ENCODE measurements at places on chromosomes 6 and 20.

- DNase-seq: no peak
Observed at GRCh38 chr20:48687117-48687800, 140.5 kb downstream of the PREX1 start.

- no peak for DNase-seq
Observed at GRCh38 chr6:167574431-167575151, 249.7 kb downstream of the TTLL2 start.

- no peak for DNase-seq
Observed at GRCh38 chr20:46652699-46653098, 1.4 kb upstream of the SLC13A3 start.

DNA sequence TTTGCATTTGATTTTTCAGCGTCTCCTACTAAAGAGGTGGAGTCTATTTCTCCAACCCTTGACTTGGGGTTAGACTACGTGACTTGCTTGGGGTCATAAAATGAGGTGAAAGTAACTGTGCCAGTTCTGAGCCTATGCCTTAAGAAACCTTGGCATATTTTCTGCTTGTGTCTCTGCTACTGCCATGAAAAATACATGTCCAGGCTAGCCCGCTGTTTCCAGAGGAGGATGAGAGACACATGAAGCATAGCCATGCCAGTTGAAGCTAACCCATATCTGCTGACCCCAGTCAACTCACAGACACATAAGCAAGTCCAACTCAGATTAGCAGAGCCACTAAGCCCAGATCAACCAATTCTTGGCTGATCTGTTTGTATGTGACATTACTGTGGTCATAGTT, 38.7 kb downstream of the SCP2D1 start:
- no peak for DNase-seq

GRCh38 chr20:38685853-38686473, 38.3 kb upstream of the SLC32A1 start:
- no peak for DNase-seq

GRCh38 chr6:106056060-106056745, 29.9 kb upstream of the PRDM1 start:
- DNase-seq: no peak

DNA sequence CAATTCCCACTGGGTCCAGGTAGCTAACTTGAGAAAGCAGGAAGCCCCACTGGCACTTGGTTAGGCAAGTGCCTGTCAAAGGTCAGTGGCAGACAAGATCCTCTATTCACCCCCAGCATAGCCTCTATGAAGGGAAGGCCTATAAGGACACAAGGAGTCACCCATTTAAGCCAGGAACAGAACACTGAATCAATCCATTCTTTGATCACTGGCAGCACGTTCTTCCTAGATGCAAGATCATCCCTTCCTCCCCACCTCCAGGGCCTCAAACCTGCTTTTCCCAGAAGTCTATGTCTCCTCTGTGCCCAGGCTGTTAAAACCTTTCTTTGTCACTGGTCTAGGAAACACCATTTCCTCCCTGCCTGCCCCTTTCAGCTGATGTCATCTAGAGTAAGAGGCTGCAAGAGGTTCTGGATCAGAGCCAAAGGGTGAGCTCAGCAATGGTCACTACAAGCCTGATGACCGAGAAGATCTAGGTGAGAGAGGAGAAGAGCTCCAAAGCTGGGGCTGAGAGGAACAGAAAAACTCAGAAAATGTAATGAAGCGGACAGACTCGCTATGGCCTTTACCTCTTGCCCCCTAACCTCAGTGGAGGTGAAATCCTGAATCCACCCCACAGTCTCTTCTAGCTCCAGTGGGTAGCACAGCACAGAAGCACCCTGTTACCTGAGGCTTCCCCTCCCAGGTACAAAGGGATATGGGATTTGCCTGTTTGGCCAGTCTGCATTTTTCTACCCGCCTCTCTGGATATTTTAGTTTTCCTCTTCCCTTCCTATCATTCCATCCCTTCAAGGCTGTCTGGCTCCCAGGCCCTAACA, 1.8 kb downstream of the GTPBP2 start:
- peak; percentile 96 for DNase-seq

- peak; percentile 48 for DNase-seq
Observed at GRCh38 chr20:1900321-1900801, 5.2 kb downstream of the SIRPA start.

DNA sequence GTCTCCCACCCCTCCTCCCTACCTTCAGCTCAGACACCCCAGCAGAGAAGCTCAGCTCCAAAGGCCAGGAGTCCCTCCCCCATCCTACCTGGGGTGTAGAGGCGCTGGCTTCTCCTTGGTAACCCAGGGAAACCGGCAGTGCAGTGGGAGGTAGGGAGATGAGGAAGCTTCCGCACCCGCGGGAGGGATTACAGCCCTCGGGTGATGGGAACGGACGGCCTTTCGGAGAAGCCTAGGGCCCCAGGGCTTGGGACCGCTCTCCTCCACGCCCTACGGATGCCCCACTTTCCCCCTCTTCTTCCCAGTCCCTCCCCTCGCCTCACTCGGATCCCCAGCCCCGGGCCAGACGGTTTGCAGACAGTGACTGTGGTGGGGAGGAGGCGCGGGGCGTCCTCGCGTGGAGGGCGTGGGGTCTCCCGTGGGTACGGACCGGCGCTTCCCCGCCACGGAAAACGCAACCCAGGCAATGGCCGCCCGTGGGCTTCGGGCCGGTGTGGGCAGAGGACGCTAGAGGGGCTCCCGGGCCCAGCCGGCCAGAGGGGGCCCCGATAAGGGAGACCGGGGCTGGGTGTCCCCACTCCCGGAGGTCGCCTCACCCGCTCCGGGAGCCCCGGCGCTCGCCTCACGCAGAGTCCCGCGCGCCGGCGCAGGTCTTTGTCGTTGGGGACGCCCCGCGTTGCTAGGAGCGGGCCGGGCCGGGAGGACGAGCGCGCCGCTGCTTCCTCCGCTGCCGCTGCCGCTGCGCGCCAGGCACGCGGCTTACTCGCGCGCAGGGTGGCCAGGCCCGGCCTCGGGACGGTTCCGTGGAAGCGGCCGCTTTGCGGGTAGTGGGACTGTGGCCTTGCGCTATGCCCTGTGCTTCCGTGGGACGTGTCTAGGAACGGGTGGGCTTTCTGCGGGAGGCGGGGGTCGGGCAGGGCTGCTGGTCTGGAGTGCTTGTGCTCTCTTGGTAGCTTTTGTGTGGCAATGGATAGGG, 15.8 kb downstream of the AARS2 start:
- DNase-seq: no peak

GRCh38 chr6:140541288-140541687, 1166.8 kb upstream of the CITED2 start:
- no peak for DNase-seq

GRCh38 chr6:169820358-169820757, 68.9 kb downstream of the ERMARD start:
- DNase-seq: no peak

GRCh38 chr20:14963262-14963663, 625.9 kb upstream of the FLRT3 start:
- no peak for DNase-seq

DNA sequence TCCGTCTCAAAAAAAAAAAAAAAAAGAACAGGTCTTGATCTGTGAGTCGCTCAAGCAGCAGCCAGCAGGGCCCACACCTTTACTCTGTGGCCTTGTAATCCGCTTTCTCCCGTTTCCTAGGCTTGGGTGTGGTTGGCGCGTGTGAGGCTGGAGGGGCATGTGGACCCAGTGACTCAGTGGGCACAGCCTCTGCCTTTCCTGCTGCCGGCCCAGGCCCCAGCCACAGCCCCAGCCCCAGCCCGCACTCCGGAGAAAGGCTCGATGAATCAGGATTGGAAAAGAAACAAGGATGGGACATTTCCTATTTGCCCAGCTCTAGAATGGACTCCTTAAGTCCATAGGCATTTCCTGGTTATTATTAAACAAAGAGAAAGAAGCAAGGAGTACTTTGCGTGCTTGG, 4.3 kb downstream of the BHLHE23 start:
- no peak for DNase-seq

DNA sequence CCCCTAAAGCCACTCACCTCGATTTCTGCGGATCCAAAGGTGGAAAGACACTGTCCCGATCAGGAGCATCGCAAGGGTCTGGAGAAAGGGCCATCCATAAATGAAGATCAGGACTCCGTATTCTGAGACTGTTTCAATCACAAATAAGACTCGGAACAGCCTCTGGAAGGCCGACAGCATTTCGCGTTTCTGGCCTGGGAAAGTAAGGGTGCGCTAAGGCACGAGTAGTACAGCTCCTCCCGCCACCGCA, 44.6 kb downstream of the DPPA5 start:
- no peak for DNase-seq

All from AG09309 (cell line).